ENCODE measurements at places on chromosomes 7 and 10. TPM values are rescaled to one million over a fixed set of nuclear protein-coding genes. Genes with fewer than 3 reads are reported as not detected.

NRCAM gene
- not detected for total RNA-seq

COL26A1 gene
- not detected for total RNA-seq

LIMK1 gene
- 48.4 TPM for total RNA-seq

KNDC1 gene
- 0.36 TPM for total RNA-seq

ZNF804B gene
- not detected for total RNA-seq

HSPA12A gene
- total RNA-seq, result 0.08 TPM

CARD11 gene
- 80.8 TPM for total RNA-seq

NUTM2D gene
- total RNA-seq, result 2.2 TPM

TNS3 gene
- total RNA-seq, result not detected

RALA gene
- 22.0 TPM for total RNA-seq

MAT1A gene
- total RNA-seq, result not detected

NAMPT gene
- 283 TPM for total RNA-seq

DNA sequence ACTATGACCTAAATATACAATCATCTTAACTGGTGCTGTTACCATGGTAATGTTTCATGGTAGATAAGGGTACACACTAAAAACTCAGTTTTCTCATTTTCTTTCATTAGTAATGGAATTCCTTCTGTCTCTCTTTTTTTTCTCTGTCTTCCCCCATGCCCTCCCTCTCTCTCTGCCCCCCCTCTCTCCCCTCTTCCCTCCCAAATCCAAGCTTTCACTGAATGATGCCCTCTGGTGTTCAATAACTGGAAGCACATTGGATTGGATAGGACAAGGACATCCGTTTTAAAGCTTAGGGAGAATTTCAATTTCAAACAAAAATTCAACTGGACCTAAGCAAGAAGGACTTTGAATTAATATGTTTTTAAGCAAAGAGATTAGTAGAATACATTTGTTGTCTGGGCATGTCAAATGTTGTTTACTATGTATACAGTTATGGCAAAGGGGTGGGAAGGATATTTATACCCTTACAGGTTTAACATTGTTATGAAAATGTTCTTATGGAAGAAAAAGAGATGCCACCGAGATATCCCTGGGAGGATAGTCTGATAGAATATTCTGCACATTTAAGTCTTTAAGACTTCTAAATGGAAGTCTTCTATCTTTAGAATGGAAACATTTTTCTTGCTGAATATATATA is 6.1 kb downstream of the CHRM2 start:
- H3K4me1 ChIP-seq, result no peaks in the 10 kb centered on the region
- H3K4me3 ChIP-seq, result no peak overlapping the region
- H3K36me3 ChIP-seq, result no peaks in the 10 kb centered on the region
- H3K27me3 ChIP-seq, result peaks cover 13% of the 10 kb centered on the region

DNA sequence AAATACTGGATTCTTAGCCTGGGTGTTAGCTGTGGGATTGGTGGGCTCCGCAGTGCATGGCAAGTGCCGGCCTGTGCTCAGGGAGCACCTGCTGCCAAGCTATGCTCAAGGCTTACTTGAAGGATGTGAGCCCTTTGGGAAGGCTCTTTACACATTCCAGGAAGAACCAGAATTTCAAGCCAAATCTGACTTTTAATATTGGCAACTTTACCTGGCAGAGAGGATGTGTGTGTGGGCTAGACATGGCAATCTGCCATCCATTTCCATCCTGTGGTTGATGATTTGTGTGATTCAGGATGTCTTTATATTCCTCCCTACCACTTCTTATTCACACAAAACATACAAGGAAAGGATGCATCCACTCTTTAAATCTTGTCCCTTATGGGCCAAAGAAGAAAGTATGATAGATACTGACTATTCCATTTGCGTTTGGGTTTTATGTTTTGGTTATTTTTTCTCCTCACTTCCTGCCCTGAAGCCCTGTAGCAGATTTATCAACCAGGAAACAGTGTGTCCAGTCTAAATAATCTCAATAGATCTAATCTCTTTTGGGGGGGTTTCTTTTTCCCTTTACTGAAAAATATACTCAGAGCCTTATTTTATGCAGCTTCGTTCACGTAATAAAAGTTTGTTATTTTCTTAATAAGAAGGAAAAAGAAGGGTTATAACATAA is 247.1 kb downstream of the COBL start:
- no peaks in the 10 kb centered on the region for H3K36me3 ChIP-seq
- no peak overlapping the region for H3K4me3 ChIP-seq
- DNase-seq, result no peak
- H3K27me3 ChIP-seq, result no peaks in the 10 kb centered on the region

DNA sequence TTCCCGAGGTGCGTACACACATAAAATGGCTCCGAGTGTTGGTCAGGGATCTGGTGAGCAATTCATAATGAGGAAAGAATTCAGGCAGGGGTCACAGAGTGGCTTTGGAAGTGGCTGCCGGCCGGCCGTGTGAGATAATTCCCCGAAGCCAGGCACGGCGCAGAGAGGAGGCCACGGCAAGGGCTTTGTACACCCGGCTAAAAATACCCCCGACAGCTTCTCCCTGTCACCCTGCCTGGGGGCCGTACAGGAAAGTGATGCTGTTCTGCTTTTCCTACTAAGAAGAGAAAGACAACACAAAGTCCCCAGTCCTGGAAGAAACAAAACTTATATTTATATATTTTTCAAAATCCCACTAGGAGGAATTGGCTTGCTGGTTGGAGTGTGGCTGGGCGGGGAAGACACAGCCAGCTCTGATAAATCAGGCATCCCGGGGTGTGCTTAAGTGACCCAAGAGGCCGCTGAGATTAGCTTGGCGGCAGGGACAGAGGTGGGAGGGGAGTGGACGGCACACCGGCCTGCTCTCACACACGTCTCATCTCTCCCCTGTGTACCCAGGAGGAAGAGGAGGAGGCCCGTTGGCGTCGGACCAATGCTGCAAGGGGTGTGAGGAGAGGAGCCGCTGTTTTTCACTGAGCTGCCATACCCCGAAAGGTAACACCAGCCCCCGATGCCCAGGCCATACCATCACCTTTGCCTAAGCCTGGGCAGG is 70.5 kb downstream of the ZMIZ1 start:
- H3K36me3 ChIP-seq, result no peaks in the 10 kb centered on the region
- DNase-seq, result no peak
- peaks cover 49% of the 10 kb centered on the region for H3K4me1 ChIP-seq
- peak overlapping the region; percentile 72 for H3K4me3 ChIP-seq
- H3K27ac ChIP-seq, result peak overlapping the region; percentile 89

GRCh38 chr7:29078311-29079260 is 67.8 kb downstream of the CPVL start:
- H3K4me3 ChIP-seq, result no peak overlapping the region
- H3K4me1 ChIP-seq, result peaks cover 2% of the 10 kb centered on the region
- H3K36me3 ChIP-seq, result no peaks in the 10 kb centered on the region
- peaks cover 8% of the 10 kb centered on the region for H3K27me3 ChIP-seq

GRCh38 chr7:99267841-99268576 is 4.6 kb upstream of the MYH16 start:
- H3K27me3 ChIP-seq, result peaks cover 6% of the 10 kb centered on the region
- no peak overlapping the region for H3K27ac ChIP-seq
- H3K4me3 ChIP-seq, result no peak overlapping the region
- no peak for DNase-seq
- H3K4me1 ChIP-seq, result no peaks in the 10 kb centered on the region

- H3K36me3 ChIP-seq, result no peaks in the 10 kb centered on the region
- peaks cover 28% of the 10 kb centered on the region for H3K27me3 ChIP-seq
- no peak overlapping the region for H3K27ac ChIP-seq
These were observed 57.6 kb upstream of the KCNMA1 start for GRCh38 chr10:77695186-77695585.

- H3K27ac ChIP-seq, result no peak overlapping the region
- no peaks in the 10 kb centered on the region for H3K36me3 ChIP-seq
- no peaks in the 10 kb centered on the region for H3K4me1 ChIP-seq
- no peak for DNase-seq
- H3K27me3 ChIP-seq, result peaks cover 2% of the 10 kb centered on the region
These were observed 106.5 kb upstream of the RAB11FIP2 start for GRCh38 chr10:118153287-118153686.

GRCh38 chr7:8516976-8517375 is 83.6 kb downstream of the NXPH1 start:
- H3K36me3 ChIP-seq, result no peaks in the 10 kb centered on the region
- no peak for DNase-seq
- no peak overlapping the region for H3K4me3 ChIP-seq
- H3K27me3 ChIP-seq, result no peaks in the 10 kb centered on the region
- no peak overlapping the region for H3K27ac ChIP-seq

- H3K27ac ChIP-seq, result no peak overlapping the region
- no peaks in the 10 kb centered on the region for H3K27me3 ChIP-seq
- no peak overlapping the region for H3K4me3 ChIP-seq
- peaks cover 12% of the 10 kb centered on the region for H3K4me1 ChIP-seq
- no peak for DNase-seq
These were observed 38.9 kb downstream of the BMPR1A start for GRCh38 chr10:86795353-86795752.

DNA sequence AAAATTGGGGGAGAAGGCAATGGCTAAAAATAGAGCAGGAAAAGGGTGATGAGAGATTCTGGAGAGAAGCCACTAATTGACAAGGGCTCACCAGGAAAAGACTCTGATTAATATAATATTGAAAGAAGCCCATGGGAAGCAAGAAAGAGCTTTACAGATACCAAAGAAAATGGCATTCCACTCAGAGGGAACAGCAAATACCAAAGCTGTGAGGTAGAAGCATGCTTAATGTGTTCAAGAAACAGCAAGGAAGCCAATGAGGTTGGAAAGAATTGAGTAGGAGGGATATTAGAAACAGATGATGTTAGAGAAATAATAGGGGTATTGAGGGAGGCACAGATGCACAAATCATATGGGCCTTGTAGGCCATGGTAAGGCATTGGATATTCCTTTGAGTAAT is 130.1 kb downstream of the MYO3A start:
- H3K4me3 ChIP-seq, result no peak overlapping the region
- no peak for DNase-seq
- H3K27ac ChIP-seq, result no peak overlapping the region
- H3K27me3 ChIP-seq, result no peaks in the 10 kb centered on the region
- no peaks in the 10 kb centered on the region for H3K4me1 ChIP-seq
- no peaks in the 10 kb centered on the region for H3K36me3 ChIP-seq

- H3K27me3 ChIP-seq, result peaks cover 37% of the 10 kb centered on the region
- H3K27ac ChIP-seq, result no peak overlapping the region
- H3K4me3 ChIP-seq, result no peak overlapping the region
- H3K36me3 ChIP-seq, result no peaks in the 10 kb centered on the region
- H3K4me1 ChIP-seq, result no peaks in the 10 kb centered on the region
- no peak for DNase-seq
These were observed 265.8 kb upstream of the NEBL start for GRCh38 chr10:21162948-21163347.

- no peaks in the 10 kb centered on the region for H3K4me1 ChIP-seq
- no peak for DNase-seq
- no peak overlapping the region for H3K4me3 ChIP-seq
- peaks cover 4% of the 10 kb centered on the region for H3K36me3 ChIP-seq
These were observed 88.2 kb downstream of the ZNF438 start for GRCh38 chr10:30943451-30943850.

- H3K27me3 ChIP-seq, result no peaks in the 10 kb centered on the region
- peaks cover 4% of the 10 kb centered on the region for H3K4me1 ChIP-seq
- H3K27ac ChIP-seq, result no peak overlapping the region
- H3K4me3 ChIP-seq, result no peak overlapping the region
These were observed 172.4 kb upstream of the AGR3 start for GRCh38 chr7:17054206-17054605.

GRCh38 chr10:125084191-125084613 is 76.2 kb downstream of the CTBP2 start:
- no peaks in the 10 kb centered on the region for H3K36me3 ChIP-seq
- H3K27me3 ChIP-seq, result no peaks in the 10 kb centered on the region
- no peak overlapping the region for H3K4me3 ChIP-seq
- DNase-seq, result no peak
- no peak overlapping the region for H3K27ac ChIP-seq
- peaks cover 12% of the 10 kb centered on the region for H3K4me1 ChIP-seq

- H3K4me1 ChIP-seq, result no peaks in the 10 kb centered on the region
- DNase-seq, result no peak
- H3K36me3 ChIP-seq, result peaks cover 5% of the 10 kb centered on the region
- no peaks in the 10 kb centered on the region for H3K27me3 ChIP-seq
These were observed 608.7 kb downstream of the DNAJB9 start for GRCh38 chr7:109178342-109178741.

GRCh38 chr7:7395785-7396184 is 139.9 kb downstream of the COL28A1 start:
- peaks cover 20% of the 10 kb centered on the region for H3K27me3 ChIP-seq
- no peak overlapping the region for H3K27ac ChIP-seq
- H3K4me1 ChIP-seq, result no peaks in the 10 kb centered on the region
- no peak overlapping the region for H3K4me3 ChIP-seq
- no peak for DNase-seq

GRCh38 chr10:118108194-118109026 is 61.7 kb upstream of the RAB11FIP2 start:
- no peak for DNase-seq
- no peak overlapping the region for H3K27ac ChIP-seq
- peaks cover 33% of the 10 kb centered on the region for H3K27me3 ChIP-seq
- no peaks in the 10 kb centered on the region for H3K4me1 ChIP-seq

- no peak overlapping the region for H3K27ac ChIP-seq
- no peak overlapping the region for H3K4me3 ChIP-seq
- H3K4me1 ChIP-seq, result peaks cover 7% of the 10 kb centered on the region
- no peaks in the 10 kb centered on the region for H3K36me3 ChIP-seq
- H3K27me3 ChIP-seq, result no peaks in the 10 kb centered on the region
- DNase-seq, result no peak
These were observed 21.5 kb upstream of the RUFY2 start for GRCh38 chr10:68428396-68429104.

GRCh38 chr7:143205560-143206293 is 16.1 kb upstream of the TAS2R40 start:
- no peak overlapping the region for H3K27ac ChIP-seq
- DNase-seq, result no peak
- peaks cover 40% of the 10 kb centered on the region for H3K27me3 ChIP-seq
- peaks cover 10% of the 10 kb centered on the region for H3K4me1 ChIP-seq
- H3K36me3 ChIP-seq, result no peaks in the 10 kb centered on the region

- H3K27me3 ChIP-seq, result no peaks in the 10 kb centered on the region
- H3K4me1 ChIP-seq, result no peaks in the 10 kb centered on the region
- H3K4me3 ChIP-seq, result no peak overlapping the region
- no peak for DNase-seq
- no peak overlapping the region for H3K27ac ChIP-seq
These were observed 3.6 kb downstream of the TEX47 start for GRCh38 chr7:88791891-88792290.

DNA sequence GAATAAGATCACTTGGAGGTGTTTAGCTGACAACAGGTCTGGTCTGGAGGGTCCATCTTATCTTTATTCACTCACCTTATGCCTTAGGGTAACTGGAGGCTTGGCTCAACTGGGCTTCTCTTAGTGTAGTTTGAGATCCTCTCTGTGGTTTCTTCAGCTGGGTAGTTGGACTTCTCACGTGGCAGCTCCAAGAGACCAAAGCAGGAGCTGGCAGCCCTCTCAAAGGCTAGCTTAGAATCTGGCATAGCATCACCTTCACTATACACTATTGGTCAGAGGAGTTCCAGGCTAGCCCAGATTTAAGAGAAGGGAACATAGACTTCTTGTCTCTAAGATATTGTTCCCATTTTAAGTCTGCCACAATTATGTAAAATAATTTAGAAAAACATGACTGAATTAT is 16.4 kb downstream of the ADK start:
- peaks cover 4% of the 10 kb centered on the region for H3K4me1 ChIP-seq
- DNase-seq, result no peak
- H3K27me3 ChIP-seq, result no peaks in the 10 kb centered on the region
- no peaks in the 10 kb centered on the region for H3K36me3 ChIP-seq

GRCh38 chr10:104557966-104558365 is 83.1 kb upstream of the SORCS3 start:
- H3K27ac ChIP-seq, result no peak overlapping the region
- no peaks in the 10 kb centered on the region for H3K36me3 ChIP-seq
- H3K4me1 ChIP-seq, result no peaks in the 10 kb centered on the region
- DNase-seq, result no peak
- H3K4me3 ChIP-seq, result no peak overlapping the region
- H3K27me3 ChIP-seq, result peaks cover 28% of the 10 kb centered on the region

GRCh38 chr7:97043281-97043680 is 18.6 kb upstream of the DLX5 start:
- H3K4me1 ChIP-seq, result no peaks in the 10 kb centered on the region
- H3K27ac ChIP-seq, result no peak overlapping the region
- H3K27me3 ChIP-seq, result peaks cover 53% of the 10 kb centered on the region
- H3K4me3 ChIP-seq, result no peak overlapping the region
- H3K36me3 ChIP-seq, result no peaks in the 10 kb centered on the region
